ENCODE measurements at places on chromosomes 16 and 17. TPM values are rescaled to one million over a fixed set of nuclear protein-coding genes. Genes with fewer than 3 reads are reported as not detected.

The GDPD3 gene
- 0.54 TPM for total RNA-seq

DNA sequence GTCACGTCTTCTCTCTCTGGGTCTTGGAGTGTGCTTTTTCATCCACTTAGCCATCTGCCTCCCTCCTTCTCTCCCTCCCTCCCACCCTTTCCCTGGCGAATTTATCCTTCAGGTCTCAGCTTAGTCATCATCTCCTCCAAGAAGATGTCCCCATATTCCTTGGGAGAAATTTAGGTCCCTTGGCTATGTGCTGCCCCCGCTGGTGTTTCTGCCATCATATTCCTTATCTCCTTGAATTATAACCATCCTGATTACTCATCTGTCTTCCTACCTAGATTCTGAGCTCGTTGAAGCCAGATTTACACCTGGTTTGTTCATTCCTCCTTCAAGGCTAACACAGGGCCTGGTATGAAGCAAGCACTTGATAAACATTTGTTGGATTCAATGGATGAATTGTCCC is 5.0 kb downstream of the SEZ6L2 start:
- DNase-seq, result no peak

GRCh38 chr17:77611791-77612502 is 346.6 kb upstream of the TNRC6C start:
- DNase-seq, result peak; percentile 48

The KCNH6 gene
- total RNA-seq, result not detected

The HSD3B7 gene
- 15.5 TPM for total RNA-seq

GRCh38 chr17:80941171-80941570 is 50.5 kb upstream of the CHMP6 start:
- DNase-seq, result peak; percentile 55

DNA sequence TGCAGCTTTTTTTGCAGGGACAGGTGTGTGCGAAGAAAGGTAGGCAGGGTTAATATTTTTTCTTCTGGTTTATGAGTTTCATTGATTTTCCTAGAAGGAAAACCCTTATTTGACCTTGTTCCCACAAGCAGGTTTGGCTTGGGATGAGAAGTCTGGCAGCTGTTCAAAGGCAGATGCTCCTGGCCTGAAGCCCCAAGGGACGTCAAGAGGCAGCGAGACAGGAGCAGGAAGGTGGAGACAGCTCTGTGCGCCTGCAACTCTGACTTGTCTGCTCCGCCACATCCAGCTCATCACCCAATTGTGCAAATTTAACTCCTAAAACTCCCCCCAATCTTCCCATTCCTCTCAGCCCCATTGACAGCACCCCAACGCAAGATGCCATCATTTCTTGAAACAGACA is 136.8 kb upstream of the XYLT1 start:
- DNase-seq, result no peak

DNA sequence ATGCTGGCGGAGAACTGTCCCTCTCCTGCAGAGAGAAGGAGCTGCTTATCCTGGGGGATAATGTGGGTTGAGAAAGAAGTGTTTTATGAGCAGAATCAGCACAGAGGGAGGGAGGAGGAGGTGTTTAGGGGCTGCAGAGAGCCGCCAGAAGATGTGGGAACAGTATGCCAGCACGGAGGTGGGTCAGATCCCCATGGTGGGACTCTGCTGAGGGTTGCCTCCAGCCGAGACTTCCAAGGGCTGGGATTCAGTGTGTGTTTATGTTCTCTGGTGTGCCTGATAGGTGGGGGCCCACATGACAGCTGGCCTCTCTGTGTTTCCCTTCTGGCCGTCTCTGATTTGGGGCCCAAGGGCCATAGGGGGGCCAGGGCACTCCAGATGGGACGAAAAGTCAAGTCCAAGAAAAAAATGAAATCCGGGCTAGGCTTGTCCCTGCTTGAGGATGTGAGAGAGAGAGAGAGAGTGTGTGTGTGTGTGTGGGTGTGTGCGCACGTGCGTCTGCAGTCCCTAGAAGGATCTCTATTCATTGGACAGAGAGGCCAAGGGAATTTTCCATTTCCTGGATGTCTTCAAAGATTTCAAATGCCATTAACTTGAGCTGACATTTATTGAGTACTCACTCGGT is 21.6 kb downstream of the PRKCB start:
- DNase-seq, result no peak

- no peak for DNase-seq
Observed at GRCh38 chr17:21279198-21279535, 5.3 kb upstream of the MAP2K3 start.

GRCh38 chr16:60142619-60143347 is 1408.7 kb upstream of the GOT2 start:
- no peak for DNase-seq

GRCh38 chr17:64630309-64631223 is 31.5 kb downstream of the SMURF2 start:
- no peak for DNase-seq

DNA sequence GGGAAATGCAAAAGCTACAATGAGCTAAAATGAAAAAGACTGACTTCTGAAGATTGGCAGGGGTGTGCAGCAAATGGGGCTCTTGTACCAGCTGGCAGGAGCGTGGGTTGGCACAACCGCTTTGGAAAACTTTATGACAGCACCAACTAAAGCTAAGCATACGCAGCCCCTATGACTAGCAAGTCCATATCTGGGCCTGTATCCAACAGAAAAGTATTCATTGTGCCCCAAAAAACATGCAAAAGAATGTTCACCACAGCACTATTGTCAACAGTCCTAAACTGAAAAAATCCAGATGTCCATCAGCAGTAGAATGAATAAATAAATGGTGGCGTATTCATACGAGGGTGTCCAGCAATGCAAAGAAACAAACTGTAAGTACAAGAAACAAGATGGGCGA is 22.6 kb upstream of the ITGA3 start:
- DNase-seq, result peak; percentile 84
